ENCODE measurements at places on chromosomes 3 and 15.

DNA sequence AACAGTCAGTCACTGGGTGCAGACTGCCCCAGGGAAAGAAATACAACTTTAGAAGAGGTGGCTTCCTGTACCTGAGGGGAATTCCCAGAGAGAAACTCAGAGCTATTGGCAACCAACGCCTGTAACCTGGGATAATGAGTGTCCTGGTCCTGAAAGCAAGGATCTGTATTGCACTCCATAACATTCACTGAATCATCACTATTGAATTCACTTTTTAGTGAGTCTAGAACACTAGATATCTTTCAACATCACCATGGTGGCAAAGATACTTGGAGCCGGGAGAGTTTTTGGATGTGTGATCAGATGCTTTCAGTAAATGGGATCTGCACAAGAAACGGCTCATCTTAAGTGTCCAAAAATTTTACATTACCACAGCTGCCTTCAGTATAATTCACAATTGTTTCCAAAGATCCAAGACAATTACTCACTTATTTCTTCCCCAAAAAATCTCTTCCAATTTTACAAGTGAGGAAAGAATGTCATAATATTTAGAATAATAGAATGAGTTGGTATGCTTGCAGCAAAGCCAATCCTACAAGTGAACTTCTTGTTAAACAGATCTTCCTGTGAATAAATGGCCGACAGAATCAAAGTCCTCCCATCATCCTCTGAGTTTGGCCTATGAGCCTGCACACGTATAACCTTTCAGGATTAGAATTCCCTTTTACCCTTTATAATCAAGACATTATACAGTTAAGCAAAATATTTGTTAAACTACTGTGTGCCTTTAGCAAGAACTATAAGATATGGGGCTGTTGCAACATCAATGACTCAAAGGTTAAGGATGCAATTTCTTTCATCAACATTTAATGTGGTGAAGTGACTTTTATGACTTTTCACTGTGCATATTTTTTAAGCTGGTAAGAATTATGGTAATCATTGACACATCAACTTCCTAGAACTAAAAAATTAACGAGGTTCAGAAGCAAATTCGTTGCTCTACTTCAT lies 243.3 kb upstream of the COL8A1 start:
- peak; percentile 97 for DNase-seq

GRCh38 chr3:129422897-129423296 lies 5.5 kb downstream of the EFCAB12 start:
- DNase-seq: no peak

GRCh38 chr15:73001840-73002239 lies 50.4 kb upstream of the NEO1 start:
- no peak for DNase-seq

DNA sequence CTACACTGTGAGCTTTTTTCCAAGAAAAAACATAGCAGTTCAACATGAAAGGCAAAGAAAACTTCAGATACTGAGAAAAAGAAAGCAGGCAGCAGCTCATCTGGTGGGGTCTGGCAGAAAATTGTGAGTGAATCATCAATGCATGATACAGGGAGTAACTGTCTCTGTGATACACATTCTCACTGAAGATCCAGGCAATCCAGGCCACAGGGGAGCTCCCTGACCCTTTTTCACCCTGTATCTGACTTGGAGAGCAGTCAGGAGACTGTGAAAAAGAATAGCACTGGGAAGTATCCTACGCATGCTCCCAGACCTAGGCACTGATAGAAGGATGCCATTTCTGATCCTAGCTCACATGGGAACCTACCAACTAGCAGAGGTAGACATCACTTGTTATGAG lies 269.8 kb downstream of the MBNL1 start:
- DNase-seq: no peak

DNA sequence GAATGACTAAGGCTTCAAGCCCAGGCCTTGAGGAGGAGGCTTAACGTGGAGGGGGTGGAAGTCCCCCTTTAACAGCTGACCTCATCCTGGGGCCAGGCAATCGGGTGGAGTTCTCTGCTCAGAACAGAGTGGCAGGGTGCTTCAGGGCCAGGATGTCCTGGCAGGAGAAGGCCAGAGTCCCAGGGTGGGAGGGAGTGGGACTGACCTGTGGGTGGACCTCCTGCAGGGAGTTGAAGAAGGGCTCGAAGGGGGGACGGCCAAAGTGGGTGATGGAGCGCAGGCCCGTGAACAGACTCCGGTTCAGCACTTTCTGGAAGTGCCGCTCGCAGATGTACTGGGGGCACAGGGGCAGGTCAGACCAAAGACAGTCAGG lies 19.6 kb downstream of the DUOX2 start:
- DNase-seq: no peak

DNA sequence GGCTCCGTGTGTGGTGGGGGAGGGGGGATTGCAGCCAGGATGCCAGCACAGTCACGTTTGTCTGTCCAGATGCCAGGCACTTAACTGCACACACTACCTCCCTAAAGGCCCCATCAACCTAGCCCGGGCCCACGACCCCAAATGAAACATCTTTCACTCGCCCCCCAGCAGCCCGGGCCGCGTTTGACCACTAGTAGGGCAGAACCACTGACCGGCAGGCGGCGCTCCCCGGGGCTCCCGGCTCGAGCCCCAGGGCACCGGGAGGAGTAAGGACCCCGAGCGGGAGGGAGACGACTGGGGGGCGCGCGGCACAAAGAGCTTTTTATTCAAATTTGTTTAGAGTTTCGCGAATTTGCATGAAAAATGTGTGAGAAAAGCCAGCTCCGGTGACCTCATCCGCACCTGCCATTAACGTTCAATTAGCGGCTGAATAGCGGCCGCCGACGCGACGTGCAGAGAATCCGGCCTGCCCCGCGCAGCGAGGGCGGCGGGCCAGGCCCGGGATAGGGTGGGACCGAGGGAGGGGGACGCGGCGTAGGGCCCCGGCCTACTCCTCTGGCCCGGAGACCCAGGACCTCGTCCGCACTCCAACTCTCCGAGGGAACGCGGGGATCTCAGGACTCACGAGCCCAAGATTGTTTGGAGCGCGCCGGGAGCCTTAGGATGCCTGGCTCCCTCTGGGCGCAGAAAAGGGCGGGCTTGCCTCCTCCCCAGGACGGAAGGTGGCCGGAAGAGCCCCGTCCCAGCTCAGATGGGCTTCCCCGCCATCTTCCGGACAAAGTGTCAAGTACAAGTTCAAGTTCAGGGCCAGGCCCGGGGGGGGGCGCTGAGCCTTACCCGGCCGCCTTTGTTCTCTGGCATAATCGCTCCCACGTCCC lies 64.9 kb upstream of the POLG start:
- no peak for DNase-seq

DNA sequence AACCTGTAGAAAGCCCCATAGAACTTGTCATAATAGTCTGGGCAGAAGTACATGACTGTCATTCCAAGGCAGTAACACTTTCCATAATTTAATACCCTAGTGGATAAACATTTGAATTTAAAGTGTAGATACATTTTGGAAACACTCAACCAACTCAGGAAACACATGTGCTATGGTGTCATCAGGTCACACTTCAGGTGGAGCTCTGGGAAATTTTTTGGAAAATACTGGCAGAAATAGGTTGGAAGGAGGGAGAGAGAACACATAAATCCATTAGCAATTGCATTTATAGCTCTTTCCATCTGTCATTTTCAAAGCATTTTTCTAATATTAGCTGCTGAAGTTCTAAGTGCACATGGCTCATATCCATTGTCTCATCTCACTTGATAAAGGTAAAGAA lies 135.7 kb downstream of the MEIS2 start:
- DNase-seq: no peak

GRCh38 chr15:24662991-24663390 lies 12.6 kb upstream of the NPAP1 start:
- DNase-seq: no peak

GRCh38 chr3:120093911-120094775 lies at the start of gene GSK3B:
Gene GSK3B (minus strand): TSS chr3:120094447. CDS start chr3:120093434, 1,013 bp downstream.
- DNase-seq: no peak

- DNase-seq: peak; percentile 53
Observed at GRCh38 chr3:157533298-157534070, 30.3 kb upstream of the VEPH1 start.

- DNase-seq: peak; percentile 33
Observed at GRCh38 chr3:49785565-49786356, 581 bp downstream of the IP6K1 start.

- DNase-seq: peak; percentile 28
Observed at GRCh38 chr15:82943176-82943575, 9.3 kb downstream of the HOMER2 start.

DNA sequence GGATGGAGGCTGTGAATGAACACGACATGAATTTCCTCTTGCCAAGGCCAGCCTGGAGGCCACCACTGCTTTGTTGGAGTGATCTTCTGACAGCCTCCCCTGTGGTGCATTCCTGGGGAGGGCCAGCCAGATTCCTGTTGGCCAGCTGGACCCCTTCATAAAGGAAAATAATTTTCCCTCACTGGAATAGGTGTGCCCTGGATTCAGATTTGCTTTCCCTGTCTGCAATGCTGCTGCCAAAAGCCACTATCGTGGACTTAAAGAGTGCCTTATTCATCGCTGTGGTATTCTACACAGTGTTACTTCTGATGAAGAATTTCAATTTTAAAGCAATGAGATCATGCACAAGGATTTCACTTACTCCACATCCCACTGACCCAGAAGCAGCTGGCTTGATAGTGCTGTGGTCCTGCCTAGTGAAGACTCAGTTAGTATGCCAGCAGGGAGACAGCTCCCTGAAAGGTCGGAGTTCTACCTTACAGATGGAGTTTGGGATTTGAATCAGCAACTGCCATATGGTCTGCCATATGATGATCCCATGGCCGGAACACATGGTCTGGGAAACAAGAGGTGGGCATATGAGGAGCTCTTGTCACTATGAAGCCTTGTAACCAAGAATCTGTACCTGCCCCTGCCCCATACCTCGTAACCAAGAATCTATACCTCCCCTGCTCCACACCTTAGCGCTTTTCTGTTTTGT lies 145.2 kb downstream of the KLF13 start:
- DNase-seq: peak; percentile 25

- peak; percentile 18 for DNase-seq
Observed at GRCh38 chr3:114112696-114113095, 56.2 kb downstream of the QTRT2 start.

DNA sequence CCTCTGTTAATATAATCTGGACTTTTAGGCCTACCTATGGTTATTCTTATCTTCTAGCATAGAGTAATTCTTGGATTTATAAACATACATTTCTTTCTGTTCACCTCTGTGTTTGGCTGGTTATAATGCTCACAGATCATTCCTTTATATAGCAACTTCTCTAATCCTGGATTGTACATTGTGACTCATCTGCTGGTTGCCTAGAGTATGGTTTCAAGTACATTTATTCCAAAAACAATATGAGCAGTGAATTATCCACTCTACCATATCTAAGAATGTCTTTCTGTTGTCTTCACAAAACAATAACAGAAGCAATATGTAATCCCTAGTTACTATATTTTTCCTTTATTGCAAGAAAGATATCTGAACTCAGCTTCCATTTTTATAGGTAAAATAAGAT lies 35.3 kb downstream of the FSIP1 start:
- peak; percentile 74 for DNase-seq

DNA sequence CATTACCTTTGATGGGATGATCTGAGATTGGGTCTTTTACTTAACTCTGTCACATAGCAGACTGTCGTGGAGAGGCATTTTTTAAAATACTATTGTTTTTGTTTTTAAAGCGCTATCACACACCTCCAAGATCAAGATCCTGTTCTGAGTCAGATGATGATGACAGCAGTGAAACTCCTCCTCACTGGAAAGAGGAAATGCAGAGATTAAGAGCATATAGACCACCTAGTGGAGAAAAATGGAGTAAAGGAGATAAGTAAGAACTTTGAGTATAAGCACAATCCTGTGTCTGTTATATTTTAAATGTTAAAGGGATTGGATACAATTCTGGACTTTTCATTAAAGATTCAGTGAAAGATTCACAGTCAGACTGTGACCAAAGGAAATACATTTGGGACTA lies 18.4 kb upstream of the ZBTB47 start:
- peak; percentile 31 for DNase-seq

- no peak for DNase-seq
Observed at GRCh38 chr3:58743296-58743695, 76.7 kb upstream of the FAM3D start.

DNA sequence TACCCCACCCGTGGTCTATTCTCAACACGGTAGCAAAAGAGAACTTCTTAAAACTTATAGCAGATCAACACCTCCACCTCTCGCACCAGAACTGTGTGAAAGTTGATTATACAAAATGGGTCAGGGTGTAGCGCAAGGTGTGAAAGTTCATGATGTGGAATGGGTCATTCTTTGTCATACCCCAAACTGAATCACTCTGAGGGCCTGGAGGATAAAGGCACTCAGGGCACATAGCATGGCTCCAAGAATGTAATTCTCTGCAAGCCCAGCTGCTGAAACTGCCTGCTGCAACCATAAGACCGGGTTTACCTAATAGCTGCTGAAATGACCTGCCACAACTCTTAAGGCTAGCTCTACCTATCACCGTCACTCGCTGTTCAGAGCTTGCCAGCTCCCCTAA lies 70.0 kb downstream of the FOXP1 start:
- DNase-seq: no peak

- DNase-seq: no peak
Observed at GRCh38 chr15:58549785-58550074, 117.9 kb downstream of the LIPC start.

DNA sequence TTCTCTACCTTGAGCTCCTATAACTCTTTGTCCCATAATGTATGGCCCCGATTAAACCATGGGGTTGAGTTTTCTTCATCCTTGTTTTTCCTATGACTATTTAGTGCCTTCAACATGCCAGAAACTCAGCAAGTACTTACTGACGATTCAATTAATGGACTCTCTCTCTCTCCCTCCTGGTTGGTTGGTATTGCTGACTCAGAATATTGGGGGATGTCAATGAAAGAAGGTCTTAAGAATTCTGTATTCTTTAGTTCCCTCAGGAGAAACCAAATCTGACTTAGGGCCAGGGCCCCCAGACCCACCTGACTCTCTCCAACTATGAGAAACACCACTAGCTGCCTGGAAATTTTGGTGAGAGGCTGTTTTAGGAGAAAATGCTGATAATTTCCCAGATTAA lies 40.8 kb downstream of the TM4SF4 start:
- no peak for DNase-seq

DNA sequence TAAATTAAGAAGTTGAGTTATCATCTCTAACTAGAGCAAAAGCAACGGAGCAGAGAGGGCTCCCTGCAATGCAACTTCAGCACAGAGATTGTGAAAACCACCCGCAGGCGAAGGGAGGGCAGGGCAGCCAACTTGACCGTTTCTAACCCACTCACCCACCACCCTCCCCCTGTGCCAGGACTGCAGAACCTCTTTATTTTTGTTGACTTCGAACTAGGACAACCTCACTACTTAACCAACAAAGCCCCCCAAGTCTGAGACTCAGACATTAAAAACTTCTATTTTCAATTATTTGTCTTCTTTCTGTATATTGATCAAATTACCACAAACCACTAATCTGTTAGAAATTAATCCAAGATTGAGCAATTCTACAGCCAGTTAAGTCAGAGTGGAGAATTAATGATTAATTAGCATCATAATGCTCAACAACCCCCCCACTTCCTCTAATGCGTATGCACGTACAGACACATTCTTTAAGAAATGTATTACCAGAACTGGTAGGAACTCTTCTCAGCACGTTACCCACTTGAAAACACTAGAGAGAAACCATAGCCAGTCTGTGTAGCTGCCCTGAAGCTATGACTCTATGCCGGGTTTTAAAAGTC lies 2.0 kb downstream of the MGLL start:
- peak; percentile 99 for DNase-seq
